Stimulated activated naive CD8-positive, alpha-beta T cell treated with anti-CD3 and anti-CD28 coated beads, Interleukin-15, Interleukin-2, amounts not matched to agents 100 U/mL and 50 U/mL, for 24 hours (primary cell): ENCODE measurements at places on chromosomes 7 and 10.

DNA sequence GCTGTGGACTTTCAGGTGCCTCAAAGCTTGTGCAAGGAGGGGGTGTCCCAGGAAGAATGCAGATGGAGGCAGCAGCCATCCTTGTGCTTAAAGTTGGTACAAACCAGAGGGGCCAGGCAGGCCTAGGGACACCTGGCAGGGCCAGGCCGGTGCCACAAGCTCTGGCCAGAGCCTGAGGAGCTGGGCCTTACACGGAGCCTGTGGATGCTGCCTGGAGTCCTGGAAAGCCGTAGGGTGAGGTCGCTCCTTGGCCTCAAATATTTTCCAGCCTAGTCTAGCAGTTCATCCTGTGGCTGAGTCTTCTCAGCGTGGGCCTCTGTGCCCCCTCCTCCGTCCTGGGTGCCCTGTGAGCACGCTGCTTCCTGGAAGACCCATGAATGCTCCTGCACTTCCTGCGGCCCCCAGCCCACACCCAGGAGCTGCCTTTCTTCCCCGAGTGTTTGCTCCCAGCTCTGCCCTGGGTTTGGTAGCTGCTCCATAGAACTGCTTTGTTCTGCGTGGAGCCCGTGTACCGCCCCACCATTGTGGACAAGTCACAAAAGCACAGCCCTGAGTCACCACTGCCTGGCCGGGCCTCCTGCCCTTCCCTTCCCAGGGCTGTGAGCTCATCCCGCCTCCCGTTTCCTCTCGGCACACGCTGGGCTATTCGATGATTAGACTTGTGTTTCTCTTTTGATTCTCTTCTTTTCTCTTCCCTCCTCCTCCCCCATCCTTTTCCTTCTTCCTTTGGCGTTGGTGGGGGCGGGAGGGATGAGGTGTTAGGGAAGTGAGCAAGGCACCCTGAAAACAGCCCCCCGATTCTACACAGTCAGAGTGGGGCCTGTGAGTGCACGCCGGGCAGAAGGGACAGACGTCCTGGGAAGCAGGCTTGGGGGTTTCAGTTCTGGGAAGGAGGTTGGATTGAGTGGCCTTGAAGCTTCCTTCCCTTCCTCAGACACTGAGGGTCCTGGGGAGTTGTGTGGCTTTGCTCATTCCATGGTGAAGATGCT is 73.2 kb upstream of the SHH start:
- no peak for DNase-seq

DNA sequence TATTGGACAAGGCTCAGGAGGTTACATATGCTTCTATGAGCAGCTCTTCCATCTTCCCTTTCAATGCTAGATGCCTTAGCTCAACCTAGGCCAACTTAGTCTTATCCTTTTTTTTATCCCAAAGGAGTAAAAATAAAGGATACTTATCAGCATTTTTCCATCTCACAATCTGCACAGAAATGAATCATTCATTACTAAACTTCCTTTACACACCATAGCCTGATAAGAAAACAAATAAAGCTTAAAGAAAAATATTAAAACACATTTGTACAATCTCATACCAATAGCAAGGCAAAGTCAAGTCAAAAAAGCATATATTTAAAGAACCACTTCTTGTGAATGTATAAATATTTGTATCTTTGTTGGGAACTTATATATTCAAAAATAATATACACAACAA is 407.4 kb downstream of the GRM8 start:
- no peak for DNase-seq

- no peak for DNase-seq
These were observed 74.0 kb downstream of the GATA3 start for GRCh38 chr10:8128511-8128910.

GRCh38 chr10:34163075-34163905 is 651.8 kb downstream of the PARD3 start:
- no peak for DNase-seq

DNA sequence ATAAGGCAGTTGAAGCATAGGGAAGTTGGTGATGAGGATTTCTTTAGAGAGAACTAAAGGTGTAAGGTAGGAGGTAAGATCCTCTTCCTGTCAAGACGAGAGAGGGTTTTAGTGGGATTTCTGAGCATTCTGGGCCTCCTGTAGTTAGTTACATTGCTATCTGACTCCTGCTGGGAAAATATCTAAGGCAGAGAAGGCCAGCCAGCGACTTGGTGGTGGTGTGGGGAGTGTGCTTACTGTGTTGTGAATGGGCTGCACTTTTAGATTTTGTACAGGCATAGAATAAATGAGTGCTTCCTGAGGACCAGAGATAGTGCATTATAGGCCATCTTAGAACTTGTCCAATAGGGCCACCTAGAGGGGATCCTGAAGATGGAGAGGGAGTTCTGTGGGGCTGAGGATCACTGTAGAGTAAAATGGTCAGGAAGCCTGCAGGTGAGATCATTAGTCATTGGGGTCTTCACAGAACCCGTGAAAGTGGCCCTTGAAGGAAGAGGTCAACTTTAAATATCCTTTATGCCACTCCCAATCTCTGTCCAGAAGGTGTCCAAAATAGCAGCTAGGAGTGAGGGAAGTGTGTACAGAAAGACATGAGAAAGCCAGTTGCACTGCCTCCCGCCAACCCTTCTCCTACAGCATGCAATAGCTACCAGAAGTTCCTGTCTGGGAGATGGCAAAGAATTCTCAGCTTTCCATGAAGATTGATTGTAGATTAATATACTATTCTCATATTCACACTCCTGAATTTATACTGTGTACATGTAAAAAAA is 266.6 kb downstream of the POLR1F start:
- DNase-seq: no peak

DNA sequence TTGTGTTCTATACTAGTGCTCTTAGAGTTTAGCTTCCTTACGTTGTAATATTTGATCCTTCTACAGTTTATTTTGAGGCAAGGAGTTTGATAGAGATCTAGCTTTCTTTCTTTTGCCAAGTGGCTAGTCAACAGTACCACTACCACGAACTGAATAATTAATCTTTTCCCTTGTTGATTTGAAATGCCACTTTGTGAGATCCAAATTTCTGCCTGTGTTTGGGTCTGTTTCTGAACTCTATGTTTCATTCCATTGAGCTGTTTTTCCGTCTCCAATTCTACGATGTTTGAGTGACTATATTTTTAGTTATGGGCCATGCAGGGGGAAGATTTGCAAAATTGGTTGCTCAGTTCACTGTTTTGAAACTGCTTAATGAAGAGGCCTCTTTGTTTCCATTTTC is 134.7 kb downstream of the KIAA1217 start:
- DNase-seq: no peak

GRCh38 chr10:114802177-114802576 is 19.4 kb upstream of the FHIP2A start:
- DNase-seq: no peak

GRCh38 chr7:12729112-12729511 is 41.7 kb downstream of the ARL4A start:
- no peak for DNase-seq
